ENCODE measurements at places on chromosomes 1 and 21. TPM values are rescaled to one million over a fixed set of nuclear protein-coding genes. Genes with fewer than 3 reads are reported as not detected.

DNA sequence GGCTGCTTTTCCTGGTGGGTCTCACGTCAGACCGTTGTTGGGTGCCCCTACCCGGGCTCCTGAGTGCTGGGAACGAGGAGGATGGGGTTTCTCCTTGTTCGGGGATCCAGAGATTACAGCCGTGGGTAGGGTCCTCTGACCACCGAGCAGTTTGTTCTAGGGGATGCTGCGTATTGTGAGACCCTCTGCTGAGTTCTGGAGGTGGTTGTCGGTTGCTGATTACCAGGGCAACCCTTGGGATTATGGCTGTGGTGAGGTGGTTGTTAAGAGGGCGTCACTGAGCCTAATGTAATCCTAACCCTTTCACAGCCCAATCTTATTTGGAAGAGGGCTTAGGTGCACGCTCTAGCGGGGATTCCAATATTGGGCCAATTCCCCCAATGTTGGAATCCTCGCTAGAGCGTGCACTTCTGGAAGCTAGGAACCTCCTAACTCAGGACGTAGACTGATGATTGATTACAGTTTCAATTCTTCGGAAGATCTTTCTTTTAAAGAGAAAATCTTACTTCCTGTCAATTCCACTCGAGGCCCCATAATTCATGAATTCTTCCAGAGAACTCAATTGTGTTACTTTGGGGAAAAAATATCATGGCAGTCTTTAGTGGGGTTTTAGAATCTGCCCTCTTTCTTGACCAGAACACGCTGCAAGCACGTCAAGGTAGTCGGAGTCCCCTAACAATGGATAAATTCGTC is 483 bp downstream of the TCEANC2 start:
- H3K27ac ChIP-seq: peak overlapping the region; percentile 91
- no peak for DNase-seq
- peak overlapping the region; percentile 100 for H3K4me3 ChIP-seq
- no peaks in the 10 kb centered on the region for H3K36me3 ChIP-seq
- peaks cover 43% of the 10 kb centered on the region for H3K4me1 ChIP-seq
- no peaks in the 10 kb centered on the region for H3K27me3 ChIP-seq

DNA sequence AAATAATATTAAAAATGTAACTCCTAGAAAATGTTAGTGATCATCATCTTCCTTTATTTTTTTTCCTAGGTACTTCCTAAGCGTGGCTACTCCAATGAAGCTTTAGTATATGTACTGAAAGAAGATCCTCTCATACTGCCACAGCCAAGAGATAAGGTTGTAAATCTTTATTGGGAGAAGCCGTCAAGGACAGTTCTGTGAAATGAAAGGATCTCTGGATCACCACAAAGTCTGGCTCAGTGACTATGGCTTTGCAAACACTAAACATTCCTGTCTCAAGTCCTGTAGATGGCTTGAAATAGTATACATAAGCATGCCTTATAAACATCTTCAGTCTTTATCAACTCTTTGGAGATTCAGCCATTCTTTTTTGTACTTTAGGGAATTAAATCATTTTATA is 61.2 kb upstream of the DPH5 start:
- no peaks in the 10 kb centered on the region for H3K27me3 ChIP-seq
- DNase-seq: no peak
- no peaks in the 10 kb centered on the region for H3K4me1 ChIP-seq
- no peak overlapping the region for H3K4me3 ChIP-seq

GRCh38 chr1:87263785-87264184 is 64.9 kb upstream of the LMO4 start:
- no peaks in the 10 kb centered on the region for H3K4me1 ChIP-seq
- no peak for DNase-seq

DNA sequence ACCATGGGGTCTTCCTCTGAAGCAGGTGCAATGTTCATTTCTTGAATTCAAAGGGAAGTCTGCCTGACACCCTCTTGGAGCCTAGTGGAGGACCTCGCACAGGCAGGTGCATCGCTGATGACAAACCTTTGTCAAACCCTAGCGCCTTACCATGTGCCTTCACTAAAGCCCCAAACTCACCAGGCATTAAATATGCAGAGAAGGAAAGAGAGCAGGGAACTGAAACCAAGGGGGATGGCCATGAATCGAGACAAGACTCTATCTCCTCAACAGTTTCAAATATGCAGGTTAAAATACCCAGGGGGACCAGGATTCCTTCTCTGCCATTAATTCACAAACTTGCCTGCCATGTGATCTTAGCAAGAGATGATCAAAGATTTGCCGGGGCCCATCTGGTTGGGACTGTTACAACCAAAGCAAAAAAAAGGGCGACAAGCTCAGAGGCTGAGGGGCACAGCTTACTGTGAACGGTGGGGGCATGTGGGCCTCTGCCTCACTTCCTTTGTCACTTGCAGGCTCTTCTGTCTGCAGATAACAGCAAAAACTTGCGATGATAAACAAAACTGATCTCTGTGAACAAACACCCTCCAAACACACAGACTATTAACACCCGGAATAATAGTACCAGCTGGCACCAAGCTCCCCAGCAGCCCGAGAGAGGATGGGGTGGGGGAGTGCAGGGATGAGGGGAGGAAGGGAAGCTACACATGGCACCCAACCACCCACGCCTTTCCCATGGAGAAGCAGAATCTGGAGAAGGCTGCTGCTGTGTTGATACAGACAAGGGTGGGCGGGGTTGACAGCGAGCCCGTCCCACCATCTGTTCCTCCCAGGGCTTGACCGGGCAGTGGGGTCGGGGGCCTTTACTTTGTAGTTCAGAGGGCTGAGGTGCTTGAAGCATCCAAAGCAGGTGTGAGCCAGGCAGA is 33.9 kb downstream of the TMEM63A start:
- H3K36me3 ChIP-seq: no peaks in the 10 kb centered on the region
- H3K27me3 ChIP-seq: no peaks in the 10 kb centered on the region
- H3K4me3 ChIP-seq: no peak overlapping the region
- peaks cover 24% of the 10 kb centered on the region for H3K4me1 ChIP-seq
- no peak overlapping the region for H3K27ac ChIP-seq
- DNase-seq: no peak

GRCh38 chr1:230175163-230175747 is 108.2 kb downstream of the GALNT2 start:
- H3K27me3 ChIP-seq: no peaks in the 10 kb centered on the region
- no peaks in the 10 kb centered on the region for H3K36me3 ChIP-seq
- no peak overlapping the region for H3K27ac ChIP-seq
- no peak for DNase-seq

DNA sequence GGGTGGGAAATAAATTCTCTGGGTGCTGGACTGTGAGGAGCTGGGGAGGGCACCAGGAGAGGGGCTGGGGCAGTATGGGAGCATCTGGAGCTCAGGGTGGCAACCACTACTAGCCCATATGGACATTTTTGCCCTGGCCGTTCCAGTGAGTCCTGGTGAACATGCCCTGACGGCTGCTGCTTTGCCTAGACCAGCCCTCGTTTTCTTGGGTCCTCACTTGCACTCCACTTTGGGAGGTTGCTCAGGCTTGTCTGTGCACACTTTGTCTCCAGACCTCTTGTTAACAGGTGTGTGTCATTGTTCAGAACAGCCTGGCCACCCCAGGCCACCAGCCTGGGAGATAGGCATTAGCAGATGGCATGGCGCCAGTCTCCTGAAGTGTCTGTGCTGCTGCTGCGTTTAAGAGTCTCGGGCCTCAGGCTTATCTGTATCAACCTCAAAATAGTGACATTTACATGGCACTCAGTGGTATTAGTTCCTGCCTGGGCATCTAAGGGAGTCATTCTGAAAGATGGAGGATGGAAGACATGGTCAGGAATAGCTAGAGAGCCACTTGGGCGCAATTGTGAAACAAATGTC is 190.5 kb downstream of the PTPRU start:
- H3K4me3 ChIP-seq: no peak overlapping the region
- H3K36me3 ChIP-seq: no peaks in the 10 kb centered on the region
- H3K4me1 ChIP-seq: no peaks in the 10 kb centered on the region
- H3K27ac ChIP-seq: no peak overlapping the region
- no peak for DNase-seq

GRCh38 chr1:221503268-221503667 is 238.6 kb downstream of the DUSP10 start:
- no peak overlapping the region for H3K27ac ChIP-seq
- DNase-seq: no peak
- H3K4me3 ChIP-seq: no peak overlapping the region
- no peaks in the 10 kb centered on the region for H3K27me3 ChIP-seq

DNA sequence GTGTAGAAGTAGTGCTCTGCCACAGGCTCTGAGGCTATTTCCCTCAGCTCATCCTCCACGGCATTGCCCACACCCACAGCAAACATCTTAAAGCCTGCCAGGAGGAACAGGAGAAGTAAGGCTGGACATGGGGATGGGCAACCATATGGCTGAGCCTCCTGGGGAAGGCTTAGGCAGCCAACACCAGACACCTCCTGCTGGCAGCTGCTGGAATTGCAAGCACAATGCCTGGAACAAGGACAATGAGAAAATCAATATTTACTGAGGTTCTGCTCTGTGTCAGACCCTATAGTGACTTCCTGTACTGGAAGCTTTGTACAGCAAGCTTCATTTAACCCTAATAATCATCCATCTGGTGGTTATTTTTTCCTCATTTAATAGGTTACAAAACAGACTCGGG is 8.2 kb downstream of the MATN1 start:
- H3K36me3 ChIP-seq: no peaks in the 10 kb centered on the region
- no peaks in the 10 kb centered on the region for H3K27me3 ChIP-seq
- no peak overlapping the region for H3K27ac ChIP-seq
- no peak overlapping the region for H3K4me3 ChIP-seq

DNA sequence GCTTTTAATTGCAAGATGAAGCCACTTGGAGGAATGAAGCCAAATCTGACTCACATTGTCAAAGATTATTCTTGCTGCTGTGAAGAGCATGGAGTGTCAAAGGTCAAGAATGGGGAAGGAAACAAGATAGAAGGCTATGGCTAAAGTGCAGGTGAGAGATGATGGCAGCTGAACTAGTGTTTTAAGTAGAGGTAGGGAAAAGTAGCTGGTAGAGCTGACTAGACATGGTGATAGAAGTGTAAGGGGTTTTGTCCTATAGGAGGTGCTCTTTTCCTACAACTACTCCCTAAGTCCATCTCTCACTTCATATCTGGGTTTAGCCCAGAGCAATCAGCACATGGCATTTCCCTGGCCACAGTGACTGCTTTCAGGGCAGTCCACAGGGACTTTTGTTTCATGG is 11.8 kb downstream of the UBE2T start:
- H3K27ac ChIP-seq: no peak overlapping the region
- H3K27me3 ChIP-seq: no peaks in the 10 kb centered on the region
- no peak overlapping the region for H3K4me3 ChIP-seq

DNA sequence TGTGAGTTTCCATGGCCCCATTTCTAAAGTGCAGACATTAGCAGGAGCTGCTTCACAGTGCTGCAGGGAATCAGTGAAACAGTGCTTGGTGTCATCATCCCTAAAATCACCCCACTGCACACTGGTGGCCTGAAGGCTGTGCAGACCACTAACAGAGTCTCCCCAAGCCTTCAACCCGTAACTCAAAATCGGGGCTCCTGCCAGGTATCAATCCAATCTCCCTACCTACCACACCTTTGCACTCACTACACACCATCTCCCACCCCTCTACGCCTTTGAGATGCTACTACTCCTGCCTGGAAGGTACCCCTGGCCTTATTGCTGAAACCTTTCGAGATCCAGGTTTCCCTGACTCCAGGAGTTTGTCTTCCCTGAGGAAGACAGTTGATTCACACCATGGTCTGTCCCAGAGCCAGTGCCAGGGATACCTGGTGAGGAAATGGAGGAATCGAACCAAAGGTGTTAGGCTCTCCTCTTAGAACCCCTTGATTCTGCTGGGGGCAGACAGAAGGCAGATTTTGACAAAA is 25.5 kb downstream of the SLC2A1 start:
- H3K36me3 ChIP-seq: no peaks in the 10 kb centered on the region
- DNase-seq: no peak
- peak overlapping the region; percentile 63 for H3K27ac ChIP-seq
- no peak overlapping the region for H3K4me3 ChIP-seq
- H3K27me3 ChIP-seq: no peaks in the 10 kb centered on the region

- H3K27me3 ChIP-seq: no peaks in the 10 kb centered on the region
- H3K4me1 ChIP-seq: peaks cover 50% of the 10 kb centered on the region
- no peaks in the 10 kb centered on the region for H3K36me3 ChIP-seq
- DNase-seq: peak; percentile 90
Measured at GRCh38 chr1:67831850-67832513, 1.3 kb downstream of the GNG12 start.

DNA sequence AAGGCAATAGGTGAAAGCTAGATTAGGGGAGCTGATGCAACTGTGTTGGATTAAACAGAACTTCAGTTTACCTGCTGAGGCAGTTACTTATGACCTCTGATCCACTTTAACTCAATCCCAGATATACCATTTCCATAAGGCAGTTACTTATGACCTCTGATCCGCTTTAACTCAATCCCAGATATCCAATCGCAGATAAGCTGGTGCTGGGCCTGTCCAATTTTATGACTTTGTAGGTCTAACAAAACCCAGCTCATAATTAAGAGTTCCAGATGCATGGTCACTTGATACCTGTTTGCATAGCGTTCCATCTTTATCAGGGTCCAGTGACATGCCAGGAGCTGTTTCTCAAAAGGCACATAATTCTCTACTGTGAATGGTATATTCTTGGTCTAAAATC is 396.0 kb downstream of the AGBL4 start:
- no peaks in the 10 kb centered on the region for H3K27me3 ChIP-seq
- no peak overlapping the region for H3K4me3 ChIP-seq
- H3K36me3 ChIP-seq: no peaks in the 10 kb centered on the region
- H3K4me1 ChIP-seq: no peaks in the 10 kb centered on the region
- no peak overlapping the region for H3K27ac ChIP-seq

DNA sequence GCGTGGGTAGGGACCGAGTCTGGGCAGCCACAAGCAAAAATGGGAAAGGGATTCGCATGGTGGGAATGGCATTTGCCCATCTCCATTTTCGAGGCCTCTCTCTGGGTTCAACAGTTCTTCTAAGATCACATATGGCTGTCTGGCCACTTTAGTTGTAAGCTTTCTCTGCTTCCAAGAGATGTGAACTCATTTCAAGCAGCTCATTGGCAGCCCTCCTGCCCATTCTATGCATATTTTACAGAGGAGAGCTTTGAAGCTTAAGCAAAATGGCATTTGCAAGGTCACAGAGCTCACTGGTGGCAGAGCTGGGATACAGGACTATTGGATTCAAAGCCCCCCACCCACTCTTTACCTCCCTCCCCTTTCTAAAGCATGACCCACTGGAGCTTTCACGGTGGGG is 93.7 kb downstream of the HHIPL2 start:
- H3K27me3 ChIP-seq: no peaks in the 10 kb centered on the region
- H3K4me1 ChIP-seq: peaks cover 13% of the 10 kb centered on the region
- no peak overlapping the region for H3K27ac ChIP-seq
- DNase-seq: no peak
- no peaks in the 10 kb centered on the region for H3K36me3 ChIP-seq

GRCh38 chr1:107707111-107707510 is 257.9 kb downstream of the VAV3 start:
- H3K4me3 ChIP-seq: no peak overlapping the region
- no peaks in the 10 kb centered on the region for H3K27me3 ChIP-seq

- H3K27ac ChIP-seq: no peak overlapping the region
- no peaks in the 10 kb centered on the region for H3K4me1 ChIP-seq
- H3K27me3 ChIP-seq: no peaks in the 10 kb centered on the region
- DNase-seq: no peak
Measured at GRCh38 chr1:147283011-147283410, 40.5 kb downstream of the CHD1L start.

GRCh38 chr1:81237473-81238089 is 563.2 kb upstream of the ADGRL2 start:
- no peak for DNase-seq
- H3K4me3 ChIP-seq: no peak overlapping the region
- no peaks in the 10 kb centered on the region for H3K36me3 ChIP-seq
- H3K27me3 ChIP-seq: no peaks in the 10 kb centered on the region

BEND5 gene
- 8.6 TPM for total RNA-seq

E2F2 gene
- total RNA-seq: 2.9 TPM

RASSF5 gene
- total RNA-seq: 28.5 TPM

NBPF10 gene
- 2.5 TPM for total RNA-seq

CHAF1B gene
- 1.7 TPM for total RNA-seq

HTR6 gene
- not detected for total RNA-seq

GPR157 gene
- 19.4 TPM for total RNA-seq

Measured in vagina (tissue), 2 donors.